Thoracic aorta (tissue), 2 donors: ENCODE measurements at places on chromosomes 12 and 14.

DNA sequence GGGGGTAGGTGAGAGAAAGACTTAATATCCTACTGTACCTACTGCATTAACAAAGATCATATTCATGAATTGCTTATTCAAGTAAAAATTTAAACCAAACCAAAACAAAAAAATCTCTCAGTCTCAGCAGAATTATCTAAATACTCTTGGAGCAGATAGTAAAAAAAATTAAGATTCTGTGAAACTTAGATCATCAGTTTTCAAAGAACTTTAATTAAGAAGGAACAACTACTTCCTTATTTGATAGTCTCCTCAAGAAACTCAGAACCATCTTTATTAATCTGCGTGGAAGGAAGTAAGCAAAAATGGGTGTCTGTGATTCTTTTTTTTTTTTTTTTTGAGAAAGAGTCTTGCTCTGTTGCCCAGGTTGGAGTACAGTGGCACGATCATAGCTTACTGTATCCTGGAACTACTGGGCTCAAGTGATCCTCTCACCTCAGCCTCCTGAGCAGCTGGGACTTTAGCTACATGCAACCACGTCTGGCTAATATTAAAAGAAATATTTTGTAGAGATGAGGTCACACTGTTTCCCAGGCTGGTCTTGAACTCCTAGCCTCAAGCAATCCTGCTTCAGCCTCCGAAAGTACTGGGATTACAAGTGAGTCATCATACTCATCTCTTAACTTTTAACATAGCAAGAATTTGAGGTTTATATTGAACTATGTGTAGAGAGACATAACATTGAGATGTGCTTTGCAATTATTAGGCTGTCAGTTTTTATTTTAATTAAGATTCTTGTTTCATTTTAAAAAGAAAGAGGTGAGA is 37.4 kb downstream of the GAS2L3 start:
- no peak for DNase-seq
- H3K27ac ChIP-seq = no peak overlapping the region
- H3K4me1 ChIP-seq = no peaks in the 10 kb centered on the region
- no peaks in the 10 kb centered on the region for H3K36me3 ChIP-seq

DNA sequence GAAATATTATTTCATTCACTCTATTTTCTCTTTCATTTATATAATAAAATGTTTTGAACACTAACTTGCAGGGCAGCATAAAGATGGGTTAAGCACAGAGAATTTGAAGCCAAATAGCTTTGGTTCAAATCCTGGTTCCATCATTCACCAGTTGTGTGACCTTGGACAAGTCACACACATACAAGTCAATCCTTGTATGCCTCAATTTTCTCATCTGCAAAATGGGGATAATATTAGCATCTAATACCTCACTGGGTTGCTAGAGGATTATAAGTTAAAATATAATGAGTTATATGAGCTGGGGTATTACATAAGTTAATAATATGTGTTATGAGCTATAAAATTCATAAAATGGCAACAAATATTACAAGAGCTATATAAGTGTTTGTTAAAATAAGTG is 94.9 kb downstream of the SOX5 start:
- no peaks in the 10 kb centered on the region for H3K27me3 ChIP-seq
- H3K27ac ChIP-seq = no peak overlapping the region
- H3K4me1 ChIP-seq = no peaks in the 10 kb centered on the region
- H3K4me3 ChIP-seq = no peak overlapping the region
- no peaks in the 10 kb centered on the region for H3K36me3 ChIP-seq
- no peak for DNase-seq

GRCh38 chr12:32876004-32876403 is 20.6 kb downstream of the PKP2 start:
- no peaks in the 10 kb centered on the region for H3K27me3 ChIP-seq
- DNase-seq = no peak
- H3K4me3 ChIP-seq = no peak overlapping the region

DNA sequence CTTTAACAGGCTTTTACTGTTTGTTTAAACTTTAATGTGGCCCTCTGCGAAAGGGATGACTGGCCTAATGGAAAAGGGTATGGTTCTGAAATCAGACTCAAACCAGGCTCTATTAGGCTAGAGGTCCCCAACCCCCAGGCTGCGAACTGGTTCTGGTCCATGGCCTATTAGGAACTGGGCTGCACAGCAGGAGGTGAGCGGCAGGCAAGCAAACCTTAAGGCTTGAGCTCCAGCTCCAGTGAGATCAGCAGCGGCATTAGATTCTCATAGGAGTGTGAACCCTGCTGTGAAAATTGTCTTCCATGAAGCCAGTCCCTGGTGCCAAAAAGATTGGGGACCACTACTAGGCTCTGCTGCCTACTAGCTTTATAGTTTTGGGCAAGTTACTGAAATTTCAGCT is 11.1 kb downstream of the GALNT4 start:
- H3K4me3 ChIP-seq = no peak overlapping the region
- no peak overlapping the region for H3K27ac ChIP-seq
- no peaks in the 10 kb centered on the region for H3K27me3 ChIP-seq
- no peaks in the 10 kb centered on the region for H3K4me1 ChIP-seq
- no peaks in the 10 kb centered on the region for H3K36me3 ChIP-seq

- peaks cover 5% of the 10 kb centered on the region for H3K4me1 ChIP-seq
- no peak for DNase-seq
- no peak overlapping the region for H3K27ac ChIP-seq
- H3K4me3 ChIP-seq = no peak overlapping the region
- H3K36me3 ChIP-seq = no peaks in the 10 kb centered on the region
- H3K27me3 ChIP-seq = no peaks in the 10 kb centered on the region
These were observed 10.0 kb upstream of the GPR19 start for GRCh38 chr12:12705838-12706520.

GRCh38 chr12:69386921-69387320 is 27.4 kb downstream of the YEATS4 start:
- DNase-seq = no peak
- H3K4me3 ChIP-seq = no peak overlapping the region
- H3K4me1 ChIP-seq = peaks cover 3% of the 10 kb centered on the region
- H3K27me3 ChIP-seq = no peaks in the 10 kb centered on the region
- no peaks in the 10 kb centered on the region for H3K36me3 ChIP-seq

DNA sequence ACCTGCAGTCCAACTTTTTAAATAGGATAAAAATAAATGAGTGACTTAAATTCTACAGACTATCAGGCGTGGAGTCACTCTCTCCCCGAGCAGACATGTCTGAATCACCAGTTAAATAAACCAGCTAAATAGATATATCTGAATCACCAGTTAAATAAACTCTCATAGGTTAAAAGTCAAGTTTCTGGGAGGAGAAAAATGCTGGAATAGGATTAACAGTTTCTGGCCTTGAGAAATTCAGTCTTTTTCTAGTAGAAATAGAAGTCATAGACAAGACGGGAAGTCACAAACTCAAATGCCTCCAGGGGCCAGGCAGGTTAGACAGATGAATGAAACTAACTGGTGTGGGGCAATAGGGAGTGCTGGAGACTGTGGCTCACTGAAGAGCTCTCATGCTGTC is 258.6 kb upstream of the TMEM132C start:
- H3K27ac ChIP-seq = no peak overlapping the region
- H3K4me1 ChIP-seq = no peaks in the 10 kb centered on the region
- H3K36me3 ChIP-seq = no peaks in the 10 kb centered on the region

- H3K27ac ChIP-seq = peak overlapping the region; percentile 87
- no peak for DNase-seq
- H3K4me1 ChIP-seq = peaks cover 86% of the 10 kb centered on the region
- H3K36me3 ChIP-seq = peaks cover 8% of the 10 kb centered on the region
- no peaks in the 10 kb centered on the region for H3K27me3 ChIP-seq
These were observed 131.5 kb downstream of the GPR135 start for GRCh38 chr14:59333668-59334067.

GRCh38 chr14:64826333-64826732 is 53.4 kb downstream of the SPTB start:
- H3K36me3 ChIP-seq = no peaks in the 10 kb centered on the region
- no peak overlapping the region for H3K4me3 ChIP-seq
- no peaks in the 10 kb centered on the region for H3K4me1 ChIP-seq
- H3K27me3 ChIP-seq = no peaks in the 10 kb centered on the region
- H3K27ac ChIP-seq = no peak overlapping the region

DNA sequence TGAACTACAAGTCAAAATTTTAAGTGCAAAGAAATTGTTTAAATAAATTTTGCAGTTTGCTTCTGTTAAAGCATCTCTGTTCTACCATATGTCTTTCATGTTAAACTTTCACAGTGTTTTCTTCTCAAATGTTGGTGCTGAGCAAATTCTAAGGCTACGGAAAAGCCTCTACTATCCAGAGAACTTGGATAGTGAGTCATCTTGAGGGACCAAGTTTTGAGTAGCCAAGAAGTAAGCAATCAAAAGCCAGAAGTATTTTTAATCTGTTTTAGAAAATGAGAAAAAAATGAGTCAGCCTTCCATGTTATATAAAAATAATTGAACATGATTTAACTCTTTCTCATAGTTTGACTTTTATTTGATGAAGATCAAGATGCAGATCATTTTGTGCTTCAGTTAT is 3.3 kb downstream of the BRMS1L start:
- H3K27me3 ChIP-seq = no peaks in the 10 kb centered on the region
- H3K36me3 ChIP-seq = no peaks in the 10 kb centered on the region
- H3K4me1 ChIP-seq = peaks cover 11% of the 10 kb centered on the region
- H3K4me3 ChIP-seq = no peak overlapping the region

DNA sequence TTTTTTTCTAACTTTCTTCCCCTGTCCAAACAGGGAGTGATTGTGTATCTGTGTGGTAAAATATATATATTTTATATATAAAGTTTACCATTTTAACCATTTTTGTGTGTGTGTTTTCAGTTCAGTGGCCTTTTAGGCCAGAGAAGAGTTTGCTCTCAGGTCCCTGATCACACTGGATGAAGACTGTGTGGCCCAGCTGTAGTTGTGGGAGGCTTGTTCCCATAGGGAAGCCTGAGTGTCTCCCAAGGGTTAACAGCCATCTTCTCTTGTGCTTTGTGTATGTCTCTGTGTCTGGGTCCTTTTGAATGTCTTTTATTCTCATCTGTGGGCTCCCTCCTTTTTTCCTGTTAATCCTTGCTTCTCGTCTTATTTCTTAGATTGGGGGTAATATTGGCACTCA is 23.4 kb downstream of the CGRRF1 start:
- H3K4me3 ChIP-seq = no peak overlapping the region
- H3K27ac ChIP-seq = no peak overlapping the region
- peaks cover 2% of the 10 kb centered on the region for H3K36me3 ChIP-seq
- no peaks in the 10 kb centered on the region for H3K4me1 ChIP-seq
- no peaks in the 10 kb centered on the region for H3K27me3 ChIP-seq

DNA sequence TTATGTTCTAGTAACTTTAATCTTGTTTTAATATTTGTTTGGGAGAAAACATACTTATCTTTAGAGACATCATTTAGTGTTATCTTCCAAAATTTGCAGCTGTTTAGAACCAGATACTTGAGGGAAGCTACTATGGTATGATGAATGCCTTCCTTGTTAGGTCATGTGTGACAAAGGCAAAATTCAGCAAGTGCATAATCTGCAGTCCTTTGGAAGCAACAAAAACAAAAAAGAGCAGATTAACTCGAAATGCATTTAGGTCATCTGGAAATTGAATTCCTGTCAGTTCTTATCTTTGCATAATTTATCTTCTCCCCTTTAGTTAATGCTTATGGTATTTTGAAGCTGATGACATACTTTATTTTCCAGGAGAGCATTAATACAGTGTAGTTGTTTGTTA is 3.5 kb downstream of the FBXO34 start:
- peaks cover 25% of the 10 kb centered on the region for H3K4me1 ChIP-seq
- no peak overlapping the region for H3K27ac ChIP-seq
- H3K27me3 ChIP-seq = no peaks in the 10 kb centered on the region
- DNase-seq = no peak
- no peaks in the 10 kb centered on the region for H3K36me3 ChIP-seq

DNA sequence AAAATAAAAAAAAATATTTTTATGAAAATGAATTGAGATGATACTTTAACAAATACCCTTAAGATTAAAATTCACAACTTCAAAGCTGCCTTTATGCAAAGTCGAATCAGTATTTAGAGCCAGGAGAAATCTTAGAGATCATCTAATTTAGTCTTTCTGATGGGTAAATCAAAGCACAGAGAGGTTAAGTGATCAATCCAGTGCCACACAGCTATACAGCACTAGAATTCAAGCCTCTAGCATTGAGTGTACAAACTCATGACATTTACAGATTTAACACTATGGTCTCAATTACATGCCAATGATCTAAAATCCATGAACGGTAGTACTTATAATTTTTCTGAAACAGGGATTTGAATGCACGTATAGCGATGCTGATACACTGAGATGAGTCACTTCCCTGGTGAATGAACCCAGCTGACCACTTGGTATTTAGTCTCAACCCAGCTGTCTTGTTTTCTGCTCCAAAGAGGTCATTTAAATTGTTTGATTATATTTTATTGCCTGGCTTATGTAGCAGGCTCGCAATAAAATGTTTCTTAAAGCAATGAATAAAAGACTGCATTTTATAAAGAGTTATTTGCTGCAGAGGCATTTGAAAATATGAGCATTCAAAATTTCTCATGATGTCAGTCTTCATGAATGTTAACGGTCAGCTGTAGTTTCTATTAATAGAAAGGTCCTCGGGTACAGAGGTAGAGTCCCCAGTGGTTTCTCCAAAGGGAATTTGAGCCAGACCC is 152.4 kb upstream of the PRICKLE1 start:
- H3K36me3 ChIP-seq = no peaks in the 10 kb centered on the region
- peaks cover 11% of the 10 kb centered on the region for H3K4me1 ChIP-seq
- peak overlapping the region; percentile 45 for H3K27ac ChIP-seq
- no peaks in the 10 kb centered on the region for H3K27me3 ChIP-seq

GRCh38 chr12:8991371-8992345 is 2.3 kb downstream of the KLRG1 start:
- H3K4me3 ChIP-seq = no peak overlapping the region
- no peaks in the 10 kb centered on the region for H3K4me1 ChIP-seq
- no peaks in the 10 kb centered on the region for H3K27me3 ChIP-seq
- H3K36me3 ChIP-seq = no peaks in the 10 kb centered on the region
- no peak overlapping the region for H3K27ac ChIP-seq

DNA sequence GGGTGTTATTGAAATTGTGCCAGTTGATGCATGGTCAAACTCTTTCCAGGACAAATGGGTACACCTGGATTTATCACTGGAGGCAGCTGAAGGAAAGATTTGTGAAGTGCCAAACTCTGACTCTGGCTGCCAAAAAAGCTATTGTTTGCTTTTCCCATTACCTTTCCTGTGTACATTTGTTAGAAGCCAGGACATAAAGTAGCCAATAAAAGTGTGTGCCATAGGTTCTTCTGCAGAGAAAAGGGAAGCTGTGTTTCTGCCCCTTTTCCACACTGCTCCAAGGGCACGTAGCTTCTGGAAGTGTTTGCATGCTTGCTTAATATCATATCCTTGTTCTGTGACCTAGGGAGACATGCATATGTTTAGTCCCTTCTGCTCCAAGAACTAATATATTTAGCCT is 1114.4 kb downstream of the SLC16A7 start:
- H3K4me1 ChIP-seq = no peaks in the 10 kb centered on the region
- no peak overlapping the region for H3K27ac ChIP-seq
- H3K27me3 ChIP-seq = no peaks in the 10 kb centered on the region
- H3K36me3 ChIP-seq = no peaks in the 10 kb centered on the region
- H3K4me3 ChIP-seq = no peak overlapping the region

GRCh38 chr12:6285063-6285477 is 25.4 kb upstream of the PLEKHG6 start:
- H3K27me3 ChIP-seq = no peaks in the 10 kb centered on the region
- H3K36me3 ChIP-seq = no peaks in the 10 kb centered on the region
- no peak for DNase-seq
- no peak overlapping the region for H3K4me3 ChIP-seq
- no peak overlapping the region for H3K27ac ChIP-seq

- peaks cover 28% of the 10 kb centered on the region for H3K36me3 ChIP-seq
- no peaks in the 10 kb centered on the region for H3K27me3 ChIP-seq
- peak overlapping the region; percentile 95 for H3K4me3 ChIP-seq
These were observed 4.0 kb downstream of the SETD1B start for GRCh38 chr12:121807642-121808347.

GRCh38 chr14:56244138-56244789 is 126.1 kb downstream of the PELI2 start:
- H3K27ac ChIP-seq = no peak overlapping the region
- no peak overlapping the region for H3K4me3 ChIP-seq
- H3K27me3 ChIP-seq = no peaks in the 10 kb centered on the region

- H3K4me1 ChIP-seq = peaks cover 29% of the 10 kb centered on the region
- H3K36me3 ChIP-seq = peaks cover 2% of the 10 kb centered on the region
- H3K27me3 ChIP-seq = no peaks in the 10 kb centered on the region
- DNase-seq = no peak
These were observed 7.7 kb downstream of the KCNA5 start for GRCh38 chr12:5051334-5051733.
